ENCODE measurements at places on chromosomes 1 and 21.

GRCh38 chr1:42150651-42151050 is 2.6 kb upstream of the GUCA2B start:
- no peak for DNase-seq

- DNase-seq: no peak
Observed at GRCh38 chr1:55316502-55316901, 101.3 kb upstream of the USP24 start.

GRCh38 chr1:53766831-53767405 is 28.0 kb upstream of the GLIS1 start:
- no peak for DNase-seq

GRCh38 chr1:211326140-211326527 is 499 bp upstream of the TRAF5 start:
- DNase-seq: no peak

DNA sequence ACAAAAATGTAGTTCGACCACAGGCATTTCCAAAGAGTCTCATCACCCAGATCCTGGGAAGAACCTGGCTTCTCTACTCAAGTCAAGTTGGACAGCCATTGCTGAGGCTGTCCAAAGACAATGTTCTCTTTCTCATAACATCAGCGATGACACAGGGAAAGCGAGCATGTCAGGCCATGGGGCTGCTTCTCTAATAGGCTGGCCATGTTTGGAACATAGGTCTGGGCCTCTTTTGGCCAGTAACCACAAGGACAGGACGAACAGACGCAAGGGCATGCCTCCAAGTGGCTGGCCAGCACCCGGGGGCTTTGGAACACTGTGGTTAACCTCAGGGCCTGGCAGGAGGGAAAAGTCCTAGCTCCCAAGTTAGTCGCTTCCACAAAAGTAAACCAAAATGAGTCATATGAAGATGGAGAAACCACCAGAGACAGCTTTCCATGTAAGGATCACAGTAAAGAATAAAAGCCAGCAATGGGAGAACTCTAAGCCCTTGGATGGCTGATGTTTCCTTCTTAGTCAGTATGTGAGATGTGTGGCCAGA is 80.6 kb upstream of the SLC44A3 start:
- no peak for DNase-seq

GRCh38 chr21:44800971-44801467 is 601 bp downstream of the UBE2G2 start:
- DNase-seq: no peak

GRCh38 chr21:15669247-15669646 is 60.5 kb upstream of the USP25 start:
- no peak for DNase-seq

DNA sequence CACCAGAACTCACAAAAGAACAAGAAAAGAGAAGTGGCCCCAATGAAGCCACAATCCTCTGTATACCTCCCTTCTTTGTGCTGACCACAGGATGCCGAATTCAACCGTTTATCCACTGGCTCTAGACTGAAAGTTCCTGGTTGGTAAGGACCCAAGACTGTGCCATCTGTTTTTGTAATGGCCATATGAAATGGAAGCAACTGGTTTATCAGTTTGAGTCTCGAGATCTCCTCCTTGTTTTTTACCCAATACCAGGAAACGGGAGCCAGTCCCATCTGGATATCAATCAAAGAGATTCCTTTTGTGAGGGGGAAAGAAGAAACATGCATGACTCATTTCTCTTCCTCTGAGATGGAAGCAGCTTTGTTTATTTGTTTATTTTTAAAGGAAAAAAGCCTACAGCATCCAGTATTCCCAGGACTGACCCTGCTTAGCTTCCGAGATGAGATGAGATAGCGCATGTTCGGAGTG is 32.4 kb upstream of the ZNF124 start:
- DNase-seq: no peak

GRCh38 chr1:52795464-52795863 is 47.1 kb upstream of the ZYG11A start:
- DNase-seq: no peak

DNA sequence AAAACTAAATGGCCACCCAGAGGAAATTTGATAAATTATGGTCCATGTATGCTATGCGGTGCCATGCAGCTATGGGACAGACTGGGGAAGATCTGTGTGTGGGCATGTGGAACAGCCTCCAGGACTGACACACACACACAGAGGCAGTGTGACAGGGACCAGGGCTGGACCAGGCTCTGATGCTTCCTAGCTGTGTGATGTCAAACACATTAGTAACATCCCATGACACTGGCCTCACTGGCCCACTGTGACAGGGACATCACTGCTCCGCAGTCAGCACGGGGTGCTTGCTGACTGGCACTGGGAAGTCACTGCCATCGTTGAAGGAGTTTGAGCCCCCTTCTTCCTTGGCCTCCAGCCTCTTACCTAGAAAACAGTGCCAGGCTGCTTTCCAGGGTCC is 13.9 kb downstream of the RAP1GAP start:
- no peak for DNase-seq

GRCh38 chr1:25805863-25806225 is 5.9 kb downstream of the SELENON start:
- no peak for DNase-seq

DNA sequence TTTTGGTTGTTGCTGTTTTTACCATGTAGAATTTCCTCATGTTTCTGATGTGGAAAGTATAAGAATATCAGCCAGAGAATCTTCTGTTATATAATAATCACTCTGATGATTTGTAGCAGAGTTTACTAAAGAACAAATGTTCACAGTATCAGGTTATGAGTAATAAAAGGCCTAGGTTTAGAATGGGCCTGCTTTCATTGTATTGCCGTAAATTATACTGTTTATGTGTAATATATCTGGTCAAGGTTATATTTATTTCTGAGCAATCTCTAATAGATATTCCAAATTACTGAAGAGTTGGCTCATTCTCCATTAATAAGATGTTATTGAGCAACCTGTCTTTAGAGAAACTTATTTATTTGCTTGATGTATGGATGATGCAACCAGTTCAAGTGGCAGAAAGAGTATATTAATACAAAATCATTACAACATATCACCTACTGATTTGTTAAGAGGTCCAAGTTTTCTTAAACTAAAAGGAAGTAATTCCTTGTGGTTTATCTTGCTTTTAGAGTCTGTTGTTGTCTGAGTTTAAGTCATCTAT is 649.4 kb upstream of the CXADR start:
- no peak for DNase-seq

GRCh38 chr1:38115682-38116202 is 69.1 kb upstream of the POU3F1 start:
- no peak for DNase-seq

- DNase-seq: no peak
Observed at GRCh38 chr1:247415423-247416361, at the start of gene NLRP3. Gene NLRP3, plus strand, starts transcription at chr1:247416173. Its CDS starts 2,628 bp downstream, at chr1:247418801.

DNA sequence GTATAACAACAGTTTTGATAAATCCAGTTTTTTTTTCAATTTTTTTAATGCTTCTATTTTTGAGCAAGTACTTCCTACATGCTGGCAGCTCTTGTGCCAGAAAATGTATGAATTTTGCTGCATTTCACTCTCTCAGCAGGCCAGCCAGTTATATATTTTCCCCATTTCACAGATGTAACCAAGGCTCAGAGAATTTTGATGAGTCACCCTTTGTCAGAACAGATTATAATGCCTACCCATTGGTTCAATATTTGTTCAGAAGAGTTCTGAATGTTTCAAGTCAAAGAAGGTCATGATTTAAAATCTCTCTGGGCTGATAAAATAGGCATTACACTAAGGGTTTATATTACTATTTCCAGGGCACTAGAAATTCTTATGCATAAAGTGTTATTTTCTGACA is 452.2 kb downstream of the RWDD3 start:
- DNase-seq: no peak

- no peak for DNase-seq
Observed at GRCh38 chr1:235504122-235504493, at the start of gene B3GALNT2. Gene B3GALNT2, minus strand, starts transcription at chr1:235504452. Its CDS starts 200 bp downstream, at chr1:235504252.

- DNase-seq: no peak
Observed at GRCh38 chr1:87753366-87753765, 424.7 kb downstream of the LMO4 start.

GRCh38 chr1:77536813-77537212 is 145.6 kb downstream of the ZZZ3 start:
- no peak for DNase-seq

DNA sequence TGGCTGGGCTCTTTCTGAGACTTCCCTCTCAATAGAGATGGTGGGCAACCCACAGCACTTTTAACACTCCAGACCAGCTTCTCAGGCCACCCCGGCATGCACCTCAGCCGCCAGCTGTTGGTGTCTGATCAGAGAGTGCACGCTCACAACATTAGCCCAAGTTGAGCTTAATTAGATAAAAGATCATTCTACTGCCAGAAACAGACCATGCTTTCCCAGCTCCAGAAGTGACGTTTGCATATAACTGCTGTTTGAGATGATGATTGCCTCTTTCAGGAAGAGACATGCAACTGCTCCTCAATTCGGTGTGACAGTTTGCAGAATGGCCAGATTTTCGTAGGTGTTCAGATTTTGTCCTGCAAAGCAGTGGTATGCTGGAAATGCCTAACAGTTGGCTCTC is 285.3 kb upstream of the VAMP3 start:
- DNase-seq: no peak

DNA sequence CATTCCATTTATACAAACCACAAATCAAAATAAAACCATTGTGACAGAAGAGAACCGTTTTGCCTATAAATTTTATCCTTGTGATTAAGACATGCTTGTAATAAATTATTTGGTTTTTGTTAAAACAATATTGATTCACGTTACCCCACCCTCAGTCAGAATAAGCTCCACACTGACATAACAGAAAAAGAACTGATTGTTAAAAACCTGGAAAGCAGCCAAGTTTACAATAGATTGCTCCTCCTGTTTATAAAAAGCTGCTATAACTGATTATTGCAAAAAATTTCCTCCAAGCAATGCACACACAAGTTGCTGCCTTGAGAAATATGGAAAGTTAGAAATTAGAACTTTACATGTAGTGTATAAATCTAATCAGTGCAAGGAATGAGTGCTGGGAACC is 263.5 kb downstream of the SETD4 start:
- no peak for DNase-seq

- no peak for DNase-seq
Observed at GRCh38 chr1:168053681-168054080, 83.0 kb downstream of the GPR161 start.

- no peak for DNase-seq
Observed at GRCh38 chr1:12505639-12506280, 112.2 kb downstream of the DHRS3 start.

DNA sequence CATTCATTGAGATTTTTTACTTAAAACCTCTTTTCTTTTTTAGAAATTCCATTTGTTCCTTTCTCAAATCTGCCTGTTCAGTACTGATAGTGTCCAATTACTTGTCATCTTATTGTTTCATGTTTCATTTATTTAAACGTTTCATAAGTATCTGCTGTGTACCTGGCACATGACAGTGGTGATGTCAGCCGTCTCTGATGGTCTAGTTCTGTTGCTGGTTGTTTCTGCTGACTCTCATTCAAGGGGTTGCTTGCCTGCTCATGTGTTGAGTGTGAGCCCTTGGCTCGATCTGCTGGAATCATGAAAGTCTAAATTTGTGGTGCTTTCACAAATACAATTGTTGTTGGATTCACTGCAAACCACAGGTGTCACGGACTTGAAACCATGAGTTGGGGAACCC is 25.5 kb upstream of the C2CD2 start:
- DNase-seq: no peak

DNA sequence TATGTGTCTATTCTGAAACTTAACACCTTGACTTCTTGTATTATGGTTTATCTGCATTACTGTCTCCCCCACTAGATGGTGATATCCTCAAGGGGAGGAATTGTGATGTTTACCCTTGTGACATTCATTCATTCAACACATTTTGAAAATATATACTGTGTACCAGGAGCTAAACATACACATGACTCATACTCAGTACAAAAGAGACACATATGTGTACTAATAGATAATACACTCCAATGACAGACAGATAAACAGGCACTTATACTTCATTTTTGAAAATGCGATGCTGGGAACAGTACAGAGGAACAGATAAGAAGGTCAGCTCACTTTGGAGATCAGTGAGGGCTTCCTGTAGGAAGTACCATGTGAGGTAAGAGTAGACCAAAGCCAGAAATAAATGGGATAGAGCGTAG is 8.9 kb upstream of the RAB3GAP2 start:
- no peak for DNase-seq

DNA sequence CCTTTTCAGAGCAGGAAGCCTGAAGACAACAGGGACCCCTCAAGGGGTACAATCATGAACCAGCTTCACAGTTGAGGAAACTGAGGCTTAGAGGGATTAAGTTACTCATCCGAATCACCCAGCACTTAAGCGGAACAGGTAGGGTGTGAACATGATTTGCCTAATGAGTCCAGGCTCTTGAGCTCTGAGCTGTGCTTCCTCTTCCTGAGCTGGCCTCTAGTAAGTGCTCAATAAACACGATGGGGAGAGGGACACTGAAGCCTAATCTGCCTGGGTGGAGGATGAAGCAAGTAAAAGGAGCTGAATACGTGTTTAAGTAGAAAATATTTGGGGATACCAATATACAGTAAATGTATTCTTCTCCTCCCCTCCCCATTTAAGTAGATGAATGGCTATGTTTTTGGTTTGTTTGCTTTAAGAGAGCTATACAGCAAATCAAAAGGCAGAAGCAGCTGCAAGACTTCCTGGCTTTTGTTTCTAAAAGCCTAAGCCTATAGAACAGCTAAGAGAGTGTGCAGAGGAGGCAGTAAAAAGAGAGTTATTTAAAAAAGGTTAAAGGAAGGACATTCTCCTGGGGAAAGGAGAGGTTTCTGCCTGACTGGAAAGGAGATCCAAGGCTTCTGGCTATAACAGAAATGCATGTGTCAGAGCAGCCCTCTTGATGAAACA is 20.5 kb downstream of the STPG1 start:
- no peak for DNase-seq

- DNase-seq: no peak
Observed at GRCh38 chr1:21182181-21182731, 5.6 kb upstream of the EIF4G3 start.

GRCh38 chr1:212645546-212646543 is 37.3 kb downstream of the ATF3 start:
- no peak for DNase-seq

GRCh38 chr1:167293057-167293456 is 72.4 kb downstream of the POU2F1 start:
- no peak for DNase-seq

DNA sequence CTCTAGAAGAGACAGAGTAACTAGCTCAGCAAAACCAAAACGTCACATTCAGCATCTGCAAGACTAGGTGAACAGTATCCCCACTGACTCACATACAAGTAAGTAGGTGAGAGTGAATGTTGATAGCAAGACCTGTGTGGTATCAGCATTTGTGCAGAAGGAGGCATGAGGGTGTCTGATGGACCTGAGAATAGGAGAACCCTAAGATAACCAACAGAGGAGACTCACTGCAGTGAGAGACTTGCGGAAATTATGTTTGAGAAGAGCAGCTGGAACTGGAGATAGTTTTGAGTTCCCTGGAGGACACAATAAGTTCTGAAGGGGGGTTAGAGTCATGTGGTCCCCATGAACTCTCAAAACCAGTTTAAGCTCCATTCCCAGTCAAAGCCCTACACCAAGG is 59.1 kb downstream of the DYRK1A start:
- DNase-seq: no peak

DNA sequence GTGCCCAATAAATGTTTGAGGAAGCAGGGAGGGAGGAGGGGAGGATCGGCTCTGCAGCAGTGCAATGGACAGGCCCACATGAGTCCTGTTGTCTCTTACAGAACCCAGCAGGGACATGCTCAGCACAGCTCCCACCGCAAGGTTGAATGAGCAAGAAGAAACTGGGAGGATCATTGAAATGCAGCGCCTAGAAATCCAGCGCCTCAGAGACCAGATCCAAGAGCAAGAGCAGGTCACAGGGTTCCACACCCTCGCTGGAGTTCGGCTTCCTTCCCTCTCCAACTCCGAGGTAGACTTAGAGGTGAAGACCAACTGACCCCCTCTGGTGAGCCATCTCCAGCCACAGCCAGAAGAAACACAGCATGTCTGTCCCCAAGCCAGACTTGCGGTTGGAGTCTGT is 15.9 kb upstream of the TMEM125 start:
- DNase-seq: no peak
